ENCODE measurements at places on chromosomes 13 and 19.

DNA sequence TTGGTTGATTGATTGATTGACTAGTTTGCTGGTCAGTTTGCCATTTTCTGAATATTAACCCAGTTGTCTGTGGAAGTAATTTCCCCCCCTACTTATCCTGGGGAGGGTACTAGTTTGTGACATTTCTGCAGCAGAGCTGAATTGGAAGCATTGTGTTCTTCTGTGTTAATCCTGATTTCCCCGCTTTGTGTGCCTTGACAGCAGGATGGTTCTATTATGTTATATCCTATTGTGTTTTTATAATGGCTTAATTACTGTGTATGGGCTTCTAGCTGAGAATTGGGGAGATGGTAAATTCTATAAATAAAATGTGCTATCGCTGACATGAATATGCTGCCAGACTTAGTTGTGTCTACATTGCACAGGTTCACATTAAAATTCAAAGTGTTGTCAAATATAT, 499.7 kb downstream of the COG6 start:
- no peak for DNase-seq

- no peak for DNase-seq
These were observed 5.2 kb downstream of the PRMT1 start for GRCh38 chr19:49682274-49682673.

DNA sequence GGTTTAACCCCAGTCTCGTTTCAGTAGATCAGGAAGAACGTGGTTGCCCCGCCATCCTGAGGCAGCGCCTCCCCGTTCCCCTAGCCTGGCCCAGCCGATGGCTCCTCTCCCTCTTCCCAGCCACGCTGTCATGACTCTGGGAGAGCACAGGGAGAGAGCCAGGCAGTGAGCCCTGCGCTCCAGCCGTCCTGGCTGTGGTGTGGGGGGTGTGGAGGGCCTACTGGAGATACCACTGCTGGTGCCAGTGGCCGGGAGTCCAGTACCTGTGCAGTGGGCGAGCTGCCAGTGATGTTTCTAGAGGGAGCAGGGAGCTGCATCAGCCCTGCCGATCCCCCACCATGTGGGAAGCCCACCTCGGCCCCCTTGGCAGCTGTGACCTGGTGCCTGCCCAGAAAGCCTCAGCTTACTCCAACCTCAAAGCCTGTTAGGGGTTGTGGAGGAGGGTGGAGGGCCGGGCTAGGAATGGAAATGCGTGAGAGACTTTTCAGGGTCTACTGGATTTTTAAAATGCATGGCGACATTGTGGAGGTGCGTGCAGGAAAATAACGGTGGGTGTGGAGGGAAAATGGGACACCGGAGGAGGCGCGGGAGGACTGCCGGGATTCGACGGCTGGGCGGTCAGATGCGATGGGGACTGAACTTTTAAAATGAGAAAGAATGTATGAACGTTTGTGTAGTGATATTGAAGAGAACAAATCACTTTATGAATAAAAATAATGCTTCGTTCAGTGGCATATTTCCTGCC, 4.9 kb downstream of the TEX29 start:
- no peak for DNase-seq

- peak; percentile 51 for DNase-seq
These were observed at the start of gene C3 for GRCh38 chr19:6720369-6721137. TSS of gene C3 (minus strand) at chr19:6720650. CDS start at chr19:6720589, 61 bp downstream.

- DNase-seq, result no peak
These were observed 39.1 kb downstream of the EFNB2 start for GRCh38 chr13:106496072-106496997.

GRCh38 chr13:93794197-93794885, 567.7 kb downstream of the GPC6 start:
- no peak for DNase-seq

GRCh38 chr13:29963089-29963488, 112.7 kb upstream of the UBL3 start:
- DNase-seq, result no peak

GRCh38 chr19:29917911-29918310, 24.1 kb upstream of the URI1 start:
- no peak for DNase-seq

DNA sequence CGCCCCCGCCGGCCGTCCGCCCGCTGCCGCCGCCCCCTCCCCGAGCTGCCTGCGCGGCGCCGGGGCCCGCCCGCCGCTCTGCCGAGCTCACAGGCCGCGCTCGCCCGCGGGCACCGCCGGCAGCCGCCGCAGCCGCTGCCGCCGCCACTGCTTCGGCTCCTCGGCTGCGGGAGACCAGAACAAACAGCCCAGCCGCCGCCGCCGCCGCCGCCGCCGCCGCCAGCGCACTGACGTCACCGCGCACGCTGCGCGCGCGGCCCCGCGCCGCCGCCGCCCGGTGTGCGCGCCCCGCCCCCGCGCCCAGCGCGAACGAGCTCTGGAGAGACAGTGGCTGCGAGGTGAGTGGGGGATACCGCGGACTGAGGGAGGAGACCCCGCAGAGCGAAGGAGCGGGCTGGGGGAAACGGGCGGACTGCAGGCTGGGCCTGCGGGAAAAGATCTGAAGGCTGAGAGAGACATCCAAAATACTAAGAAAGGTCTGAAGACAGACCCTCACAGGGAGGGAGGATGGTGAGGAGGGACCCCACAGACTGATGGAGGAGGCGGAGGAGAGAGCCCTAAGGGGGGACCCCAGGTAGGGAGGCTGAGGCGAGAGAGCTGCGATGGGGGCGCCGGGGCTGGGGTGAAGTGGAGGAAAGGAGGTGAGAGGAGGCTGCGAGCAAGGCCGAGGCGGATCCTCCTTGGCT, at the start of gene BRD4:
TSS of gene BRD4 (minus strand) at position 229 of the 686 bp plus-strand sequence. CDS start 59,440 bp downstream, outside the sequence.
- DNase-seq, result peak; percentile 62

DNA sequence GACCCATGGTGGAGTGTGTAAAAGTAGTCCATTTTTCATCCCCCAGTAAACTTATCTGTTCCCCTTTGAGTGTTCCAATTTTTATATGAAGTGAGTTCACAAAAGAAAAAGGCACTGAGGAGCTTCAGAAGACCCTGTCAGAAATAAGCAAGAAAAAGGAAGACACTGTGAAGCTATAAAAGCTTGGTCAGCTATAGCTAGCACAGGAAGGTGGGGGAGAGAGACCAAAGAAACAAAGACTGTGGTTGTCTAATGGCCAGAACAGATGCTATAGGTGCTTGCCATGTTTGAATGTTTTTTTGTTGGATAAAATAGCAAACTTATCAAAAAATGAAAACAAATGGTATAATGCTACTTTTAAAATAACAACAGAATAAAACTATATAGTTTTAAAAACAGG, 46.5 kb downstream of the RCBTB2 start:
- DNase-seq, result no peak

GRCh38 chr19:1304197-1304924, 18.7 kb downstream of the EFNA2 start:
- no peak for DNase-seq

GRCh38 chr19:7869910-7870511, 4.2 kb downstream of the PRR36 start:
- no peak for DNase-seq

DNA sequence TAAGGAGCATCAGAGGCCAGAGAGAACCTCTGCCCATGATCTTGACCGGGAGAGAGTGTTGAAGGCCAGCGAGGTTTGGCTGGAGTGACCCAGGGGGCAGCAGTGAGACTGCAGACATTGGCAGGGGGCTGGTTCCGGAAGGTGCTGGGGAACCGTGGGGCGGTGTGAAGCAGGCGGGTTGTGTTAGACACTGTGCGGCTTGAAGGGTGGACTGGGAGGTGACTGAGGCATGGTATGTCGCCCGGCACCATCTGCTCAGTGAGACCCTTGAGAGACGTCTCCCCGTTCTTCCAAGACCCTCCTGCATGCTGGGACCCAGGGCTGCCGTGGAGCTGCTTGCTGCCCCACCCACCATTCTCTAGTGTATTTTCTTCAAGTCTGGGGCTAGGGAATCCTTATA, 24.6 kb downstream of the CARM1 start:
- DNase-seq, result no peak

GRCh38 chr13:41054919-41055619, 6.2 kb upstream of the WBP4 start:
- DNase-seq, result no peak

DNA sequence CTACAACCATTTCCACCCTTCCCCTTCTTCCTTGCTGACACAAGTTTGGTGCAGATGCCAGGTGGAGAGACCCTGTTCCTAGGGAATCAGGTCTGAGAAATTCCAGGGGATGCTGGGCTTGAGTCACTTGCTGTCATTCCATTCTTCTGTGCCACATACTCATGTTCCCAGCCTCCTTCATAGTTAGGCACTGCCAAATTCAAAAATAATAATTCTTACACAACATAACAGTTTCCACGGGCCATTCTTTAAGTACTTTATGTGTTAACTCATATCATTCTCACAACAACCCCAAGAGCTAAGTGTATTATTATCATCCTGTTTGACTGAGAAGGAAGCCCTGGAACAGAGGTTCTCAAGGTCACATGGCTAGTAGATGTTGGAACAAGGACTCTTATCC, 27.1 kb upstream of the POMP start:
- DNase-seq, result no peak

GRCh38 chr13:23739596-23739995, 149.6 kb downstream of the MIPEP start:
- no peak for DNase-seq

DNA sequence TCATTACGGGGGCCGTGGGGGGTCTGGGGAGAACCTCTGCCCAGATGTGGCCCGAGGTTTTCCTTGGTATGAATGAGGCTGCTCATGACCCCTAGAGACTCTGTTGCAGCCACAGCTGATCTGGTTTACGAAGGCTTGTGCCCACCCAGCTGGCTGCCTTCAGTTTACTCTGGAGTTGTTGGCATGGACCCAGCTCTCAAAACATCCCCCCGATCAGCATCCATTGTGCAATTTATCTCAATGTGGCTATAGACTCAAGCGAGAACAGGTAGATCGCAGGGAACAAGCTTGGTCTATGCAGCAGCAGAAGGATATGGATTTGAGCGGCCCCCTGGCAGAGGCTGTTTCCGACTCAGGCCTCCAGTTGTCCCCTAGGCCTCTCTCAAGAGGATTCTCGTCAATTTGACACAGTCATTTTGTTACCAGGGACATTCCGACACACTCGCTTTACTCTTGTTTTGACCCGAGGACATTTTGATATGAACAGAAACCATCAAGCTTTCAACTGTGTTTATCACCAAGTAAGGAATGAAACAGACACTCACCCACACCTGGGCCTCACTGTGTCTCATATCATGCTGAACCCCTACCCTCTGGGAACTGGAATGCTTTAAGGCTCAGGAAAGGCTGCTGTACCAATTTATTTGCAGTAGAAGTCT, 161.5 kb downstream of the KATNAL1 start:
- no peak for DNase-seq

DNA sequence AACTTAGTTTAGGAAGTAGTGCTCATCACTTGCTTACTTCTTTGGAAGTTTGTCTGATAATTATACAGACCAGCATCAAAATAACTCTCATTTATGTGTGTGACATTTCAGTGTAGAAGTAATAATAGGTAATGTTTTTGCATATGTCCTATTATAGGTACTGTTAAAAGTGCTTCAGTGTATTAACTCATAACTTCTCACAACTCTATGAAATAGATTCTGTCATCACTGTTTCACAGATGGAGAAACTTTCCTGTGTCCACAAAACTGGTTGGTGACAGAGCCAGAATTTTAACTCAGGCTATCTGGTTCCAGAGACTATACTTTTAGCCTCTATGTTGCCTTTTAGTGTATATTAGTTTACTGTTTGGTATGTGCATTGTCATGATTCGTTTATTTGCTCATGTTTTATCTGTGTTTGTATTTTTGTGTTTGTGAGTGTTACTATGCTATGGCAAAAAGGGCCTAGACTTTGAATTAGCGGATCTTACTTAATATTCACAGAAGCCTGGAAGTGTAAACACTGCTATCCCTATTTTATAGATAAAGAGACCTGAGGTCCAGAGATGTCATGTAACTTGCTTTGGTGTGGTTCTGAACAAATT, 12.7 kb downstream of the LPAR6 start:
- DNase-seq, result no peak

- no peak for DNase-seq
These were observed 11.3 kb downstream of the LILRB4 start for GRCh38 chr19:54674021-54674617.

DNA sequence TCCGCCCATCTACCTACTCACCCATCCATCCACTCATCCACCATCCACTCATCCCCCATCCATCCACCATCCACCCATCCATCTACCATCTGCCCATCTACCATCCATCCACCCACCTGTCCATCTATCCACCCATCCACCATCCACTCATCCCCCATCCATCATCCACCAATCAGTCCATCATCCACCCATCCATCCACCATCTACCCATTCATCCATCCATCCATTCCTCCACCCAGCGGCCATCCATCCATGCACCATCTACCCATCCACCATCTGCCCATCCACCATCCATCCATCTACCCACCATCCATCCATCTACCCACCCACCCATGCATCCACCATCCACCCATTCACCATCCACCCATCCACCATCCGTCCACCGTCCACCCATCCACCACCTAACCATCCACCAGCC, 13.6 kb upstream of the JUND start:
- DNase-seq, result no peak

- DNase-seq, result no peak
These were observed 43.3 kb downstream of the FLT1 start for GRCh38 chr13:28451482-28452217.

DNA sequence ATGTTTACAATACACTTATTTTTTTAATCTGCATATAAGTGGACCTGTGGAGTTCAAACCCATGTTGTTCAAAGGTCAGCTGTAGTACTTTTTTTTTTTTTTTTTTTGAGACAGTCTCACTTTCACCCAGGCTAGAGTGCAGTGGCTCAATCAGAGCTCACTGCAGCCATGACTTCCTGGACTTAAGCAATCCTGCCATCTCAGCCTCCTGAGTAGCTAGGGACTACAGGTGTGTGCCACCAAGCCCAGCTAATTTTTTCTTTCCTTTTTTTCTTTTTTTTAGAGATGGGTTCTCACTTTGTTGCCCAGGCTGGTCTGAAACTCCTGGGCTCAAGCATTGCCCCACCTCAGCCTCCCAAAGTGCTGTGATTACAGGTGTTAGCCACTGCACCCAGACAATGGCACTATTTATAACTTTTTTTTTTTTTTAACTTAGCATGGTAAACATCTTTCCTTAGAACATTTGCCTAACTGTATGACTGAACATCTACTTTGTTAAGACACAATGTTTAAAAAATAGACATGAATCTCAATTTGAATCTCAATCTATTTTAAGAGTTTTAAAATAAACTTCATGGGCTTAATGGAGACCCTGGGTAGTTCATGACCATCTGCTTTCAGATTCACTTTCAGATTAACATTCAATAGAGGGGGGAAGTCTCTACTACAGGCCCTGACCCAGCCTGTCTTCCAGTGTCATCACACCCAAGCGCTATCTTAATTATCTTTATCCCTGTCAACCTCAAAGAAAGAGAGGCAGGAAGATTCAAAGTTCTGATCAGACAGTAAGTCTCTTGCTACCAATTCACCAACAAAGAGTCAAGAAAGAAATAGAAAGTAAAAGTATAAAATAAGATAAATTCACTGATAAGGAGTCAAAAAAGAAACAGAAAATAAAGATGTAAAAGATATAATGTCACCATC, 97.7 kb upstream of the DOCK9 start:
- DNase-seq, result no peak

GRCh38 chr19:45147835-45148676, 12.7 kb downstream of the NKPD1 start:
- no peak for DNase-seq

GRCh38 chr13:79297128-79297527, 108.9 kb downstream of the RBM26 start:
- DNase-seq, result no peak

All from Ammon's horn (tissue), 1 donor.